ENCODE measurements at places on chromosomes 7 and 10. TPM values are rescaled to one million over a fixed set of nuclear protein-coding genes. Genes with fewer than 3 reads are reported as not detected.

The ADCYAP1R1 gene
- total RNA-seq, result 3.1 TPM

The LRRC61 gene
- total RNA-seq, result 9.8 TPM

The CPA2 gene
- total RNA-seq, result not detected

The SMKR1 gene
- total RNA-seq, result not detected

The TMEM236 gene
- total RNA-seq, result 0.90 TPM

DNA sequence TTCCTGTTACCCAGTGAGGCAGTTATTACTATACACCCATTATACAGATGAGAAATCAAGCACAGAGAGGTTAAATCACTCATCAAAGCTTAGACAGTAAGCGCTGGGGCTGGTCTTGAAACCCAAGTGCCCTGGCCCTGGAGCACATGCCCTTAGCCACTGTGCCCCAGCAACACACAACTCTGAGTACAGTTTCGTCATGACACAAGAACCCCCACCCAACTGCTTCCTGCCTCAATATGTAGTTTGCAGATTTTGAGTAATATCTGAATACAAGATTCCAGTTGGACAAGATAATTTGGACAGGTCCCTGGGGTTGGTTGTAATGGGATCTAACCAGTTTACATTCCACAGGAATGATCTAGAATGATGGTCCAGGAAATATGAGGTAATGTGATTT lies 62.8 kb downstream of the SH3PXD2A start:
- H3K4me1 ChIP-seq, result peaks cover 31% of the 10 kb centered on the region
- H3K4me3 ChIP-seq, result no peak overlapping the region
- H3K36me3 ChIP-seq, result no peaks in the 10 kb centered on the region

GRCh38 chr7:80642871-80643270 lies 4.4 kb downstream of the CD36 start:
- peaks cover 36% of the 10 kb centered on the region for H3K36me3 ChIP-seq
- DNase-seq, result no peak
- H3K27ac ChIP-seq, result no peak overlapping the region
- no peaks in the 10 kb centered on the region for H3K27me3 ChIP-seq
- H3K4me1 ChIP-seq, result no peaks in the 10 kb centered on the region
- peak overlapping the region; percentile 31 for H3K4me3 ChIP-seq

- no peak for DNase-seq
- no peak overlapping the region for H3K27ac ChIP-seq
- peaks cover 18% of the 10 kb centered on the region for H3K4me1 ChIP-seq
- H3K36me3 ChIP-seq, result no peaks in the 10 kb centered on the region
- H3K4me3 ChIP-seq, result no peak overlapping the region
Observed at GRCh38 chr7:42193471-42194129, 43.4 kb downstream of the GLI3 start.

DNA sequence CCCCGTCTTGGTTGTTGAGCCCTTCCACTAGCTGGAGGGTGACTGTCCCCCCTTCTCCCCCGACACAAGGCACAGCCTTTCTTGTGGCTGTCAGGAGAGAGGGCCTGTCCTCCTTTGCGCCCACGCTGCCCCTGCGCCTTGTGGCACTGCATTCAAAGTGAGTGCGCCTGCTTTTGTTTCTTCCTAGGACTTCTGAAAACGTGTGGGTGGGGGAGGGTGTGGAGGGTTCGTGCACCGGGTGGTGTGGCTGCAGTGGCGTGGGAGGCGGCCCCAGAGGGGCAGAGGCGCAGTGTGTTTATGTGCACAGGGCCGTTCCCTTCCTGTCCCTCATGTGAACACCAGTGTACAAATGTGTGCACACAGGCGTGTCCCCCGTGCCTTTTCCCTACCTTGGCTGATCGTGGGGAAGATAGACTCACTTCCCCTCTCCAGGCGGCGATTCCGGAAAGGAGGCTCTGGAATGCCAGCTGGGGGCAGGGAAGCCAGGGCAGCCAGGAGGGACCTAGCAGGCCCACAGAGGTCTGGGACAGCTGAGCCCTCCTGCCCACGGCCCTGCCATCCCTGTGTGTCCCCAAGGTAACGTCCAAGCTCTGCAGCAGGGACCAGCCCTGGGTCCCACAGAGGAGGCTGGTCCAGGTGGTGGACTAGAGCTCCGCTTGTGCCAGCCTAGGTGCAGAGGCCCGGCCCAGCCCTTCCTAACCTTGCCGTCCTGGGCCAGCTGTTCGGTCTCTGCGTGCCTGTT lies 88.8 kb downstream of the LHPP start:
- H3K4me3 ChIP-seq, result no peak overlapping the region
- no peak overlapping the region for H3K27ac ChIP-seq
- no peaks in the 10 kb centered on the region for H3K4me1 ChIP-seq
- no peaks in the 10 kb centered on the region for H3K27me3 ChIP-seq
- DNase-seq, result no peak
- H3K36me3 ChIP-seq, result no peaks in the 10 kb centered on the region

- no peak for DNase-seq
- no peak overlapping the region for H3K4me3 ChIP-seq
- no peaks in the 10 kb centered on the region for H3K27me3 ChIP-seq
- peak overlapping the region; percentile 54 for H3K27ac ChIP-seq
- no peaks in the 10 kb centered on the region for H3K4me1 ChIP-seq
- no peaks in the 10 kb centered on the region for H3K36me3 ChIP-seq
Observed at GRCh38 chr10:125144693-125145623, 15.4 kb downstream of the CTBP2 start.

- no peaks in the 10 kb centered on the region for H3K27me3 ChIP-seq
- H3K4me3 ChIP-seq, result no peak overlapping the region
- no peak overlapping the region for H3K27ac ChIP-seq
- no peaks in the 10 kb centered on the region for H3K36me3 ChIP-seq
- no peak for DNase-seq
Observed at GRCh38 chr7:116515584-116515983, 9.3 kb upstream of the CAV1 start.

- H3K4me3 ChIP-seq, result peak overlapping the region; percentile 95
- H3K4me1 ChIP-seq, result no peaks in the 10 kb centered on the region
- peak overlapping the region; percentile 97 for H3K27ac ChIP-seq
- H3K36me3 ChIP-seq, result peaks cover 10% of the 10 kb centered on the region
- DNase-seq, result no peak
Observed at GRCh38 chr10:102133373-102134195, 744 bp downstream of the PPRC1 start.

All from right atrium auricular region (tissue), 2 donors.